ENCODE measurements at places on chromosomes 3 and 15.

GRCh38 chr15:68693071-68693470, 114.3 kb downstream of the CORO2B start:
- no peak for DNase-seq

GRCh38 chr3:152471814-152472671, 203.3 kb downstream of the MBNL1 start:
- peak; percentile 41 for DNase-seq

DNA sequence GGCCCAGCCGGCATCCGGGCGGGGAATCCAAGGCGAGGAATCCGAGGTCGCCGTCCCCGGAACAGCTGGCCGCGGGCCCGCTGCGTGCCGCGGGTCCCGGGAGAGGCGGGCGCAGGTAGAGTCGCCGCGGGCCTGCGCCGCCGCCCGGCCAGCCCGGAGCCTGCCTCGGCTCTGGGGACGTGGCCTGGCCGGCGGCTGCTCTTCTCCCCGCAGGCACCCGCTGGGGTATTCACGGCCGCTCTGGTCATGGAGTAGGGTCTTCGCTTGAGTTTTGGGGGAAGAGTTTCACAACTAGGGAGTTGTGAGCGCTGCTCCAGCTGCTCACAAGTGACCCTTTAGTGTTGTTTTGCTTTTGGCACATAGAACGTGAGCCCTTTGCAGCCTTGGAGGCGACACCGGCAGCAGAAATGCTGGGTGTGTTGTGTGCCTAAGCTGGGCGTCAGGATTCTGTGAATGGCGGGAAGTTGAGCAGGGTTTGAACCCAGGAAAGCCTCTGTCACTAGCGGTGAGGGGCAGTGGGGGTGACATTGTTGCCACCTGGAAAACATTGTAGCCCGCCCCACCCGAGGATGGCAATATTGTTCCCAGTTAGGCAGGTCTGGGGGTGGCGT, 4.0 kb downstream of the TRIM71 start:
- peak; percentile 49 for DNase-seq

GRCh38 chr15:51132384-51133139, 37.9 kb upstream of the TNFAIP8L3 start:
- DNase-seq: no peak

- DNase-seq: peak; percentile 67
These were observed 2.5 kb downstream of the XIRP1 start for GRCh38 chr3:39189959-39190269.

GRCh38 chr3:49119439-49119838, 1.2 kb downstream of the USP19 start:
- no peak for DNase-seq

DNA sequence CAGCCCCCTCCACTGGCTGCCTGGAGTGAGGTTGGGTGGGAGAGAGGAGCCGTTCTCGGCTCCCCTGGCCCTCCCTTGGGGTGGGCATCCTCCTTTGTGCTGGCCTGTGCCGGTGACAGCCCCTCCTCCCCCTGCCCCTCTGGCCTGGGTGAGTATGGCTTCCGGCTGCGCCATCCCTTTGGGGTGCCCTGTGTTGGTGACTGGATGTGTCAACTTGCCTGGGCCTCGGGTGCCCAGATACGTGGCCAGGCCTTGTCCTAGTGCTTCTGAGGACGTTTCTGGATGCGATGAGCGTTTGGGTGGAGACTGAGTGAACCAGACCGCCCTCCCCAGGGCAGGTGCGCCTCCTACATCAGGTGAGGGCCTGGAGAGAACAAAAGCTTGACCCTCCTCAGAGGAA, 59.7 kb downstream of the PLXNA1 start:
- DNase-seq: peak; percentile 37

- no peak for DNase-seq
These were observed 965.9 kb upstream of the ROBO1 start for GRCh38 chr3:80733522-80734176.

GRCh38 chr3:67781871-67782270, 127.5 kb upstream of the SUCLG2 start:
- no peak for DNase-seq

DNA sequence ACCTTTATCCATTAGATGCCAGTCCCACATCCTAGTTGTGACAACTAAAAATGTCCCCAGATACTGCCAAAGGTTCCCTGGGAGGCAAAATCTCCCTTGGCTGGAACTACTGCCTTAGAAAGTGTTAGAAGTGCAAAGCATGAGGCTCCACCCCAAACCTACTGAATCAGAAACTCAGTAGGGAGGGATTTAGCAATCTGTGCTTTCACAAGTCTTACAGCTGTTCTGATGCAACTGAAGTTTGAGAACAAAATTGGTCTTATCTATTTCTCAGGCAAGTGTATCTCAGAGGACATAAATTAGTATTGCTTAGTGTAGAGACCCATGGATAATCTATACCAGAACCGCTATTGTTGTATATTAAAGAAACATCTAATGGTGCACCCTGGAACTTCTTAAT, 70.2 kb downstream of the CLDN1 start:
- no peak for DNase-seq
